ENCODE measurements at places on chromosomes 11 and 22.

- DNase-seq, result no peak
These were observed 89.6 kb upstream of the CRYBB3 start for GRCh38 chr22:25109878-25110595.

- DNase-seq, result no peak
These were observed 939.0 kb downstream of the BRD1 start for GRCh38 chr22:48888466-48889208.

DNA sequence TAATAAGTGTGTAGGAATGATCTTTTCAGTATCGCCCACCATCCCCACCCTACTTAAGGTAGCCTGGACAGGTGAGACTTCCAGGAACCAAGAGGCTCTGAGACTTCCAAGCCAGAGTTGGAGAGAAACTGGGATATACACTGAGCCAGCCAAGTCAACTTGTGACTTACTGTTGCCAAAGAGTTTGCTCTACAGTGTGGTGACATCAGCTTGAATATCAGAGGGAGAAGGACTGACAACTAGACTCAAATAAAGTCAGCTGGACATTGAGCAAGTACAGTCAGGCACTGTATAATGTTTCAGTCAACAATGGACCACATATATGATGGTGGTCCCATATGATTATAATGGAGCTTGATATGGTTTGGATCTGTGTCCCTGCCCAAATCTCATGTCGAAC lies 1.2 kb upstream of the MMP10 start:
- no peak for DNase-seq

- DNase-seq, result no peak
These were observed 2.6 kb upstream of the P2RY6 start for GRCh38 chr11:73269459-73270015.

DNA sequence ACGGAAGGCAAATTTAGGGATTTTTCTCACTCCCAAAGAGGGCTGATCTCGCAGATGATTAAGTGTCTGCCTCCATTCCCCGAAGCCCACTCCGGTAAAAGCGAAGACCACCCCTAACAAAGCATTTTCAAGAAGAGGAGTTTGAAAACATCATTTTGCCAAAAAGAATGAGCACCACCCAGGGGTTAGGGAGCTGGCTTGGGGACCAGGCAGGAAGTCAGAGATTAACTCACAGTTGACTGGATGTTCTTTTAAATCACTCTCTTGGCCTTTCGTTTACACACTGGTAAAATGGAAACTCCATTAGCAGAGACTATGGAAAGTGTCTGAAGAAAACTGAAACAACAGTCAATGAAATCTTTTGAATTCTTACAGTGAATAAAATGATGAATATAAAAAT lies 7.9 kb upstream of the TRIM44 start:
- DNase-seq, result no peak

DNA sequence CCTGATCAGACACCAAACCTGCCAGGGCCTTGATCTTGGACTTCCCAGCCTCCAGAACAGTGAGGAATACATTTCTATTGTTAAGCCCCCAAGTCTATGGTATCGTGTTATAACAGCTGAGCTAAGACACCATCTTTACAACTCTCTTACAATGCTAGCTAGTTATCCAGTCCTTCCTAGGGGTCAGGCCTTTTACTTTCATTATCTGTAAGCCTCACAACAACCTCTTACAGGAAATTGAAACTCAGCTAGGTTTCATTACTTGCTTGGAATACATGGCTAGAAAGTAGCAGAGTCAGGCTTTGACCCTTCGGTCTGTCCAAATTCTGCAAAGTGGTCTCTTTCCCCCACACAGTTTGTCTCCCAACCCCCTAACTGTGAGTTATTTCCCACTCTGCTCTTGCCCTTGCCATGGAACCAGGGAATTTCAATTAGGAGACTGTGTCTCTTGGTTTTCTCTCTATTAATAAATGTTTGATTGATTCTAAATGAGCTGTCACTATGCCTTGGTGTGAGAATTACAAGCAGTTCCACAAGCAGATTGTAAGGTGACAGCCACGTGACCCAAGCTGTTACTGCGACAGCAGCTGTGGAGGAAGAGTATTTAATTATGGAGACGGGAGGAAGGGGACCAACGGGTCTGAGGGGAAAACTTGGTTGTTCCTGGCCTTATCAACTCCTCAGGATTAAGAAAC lies 38.4 kb upstream of the CLMP start:
- no peak for DNase-seq

DNA sequence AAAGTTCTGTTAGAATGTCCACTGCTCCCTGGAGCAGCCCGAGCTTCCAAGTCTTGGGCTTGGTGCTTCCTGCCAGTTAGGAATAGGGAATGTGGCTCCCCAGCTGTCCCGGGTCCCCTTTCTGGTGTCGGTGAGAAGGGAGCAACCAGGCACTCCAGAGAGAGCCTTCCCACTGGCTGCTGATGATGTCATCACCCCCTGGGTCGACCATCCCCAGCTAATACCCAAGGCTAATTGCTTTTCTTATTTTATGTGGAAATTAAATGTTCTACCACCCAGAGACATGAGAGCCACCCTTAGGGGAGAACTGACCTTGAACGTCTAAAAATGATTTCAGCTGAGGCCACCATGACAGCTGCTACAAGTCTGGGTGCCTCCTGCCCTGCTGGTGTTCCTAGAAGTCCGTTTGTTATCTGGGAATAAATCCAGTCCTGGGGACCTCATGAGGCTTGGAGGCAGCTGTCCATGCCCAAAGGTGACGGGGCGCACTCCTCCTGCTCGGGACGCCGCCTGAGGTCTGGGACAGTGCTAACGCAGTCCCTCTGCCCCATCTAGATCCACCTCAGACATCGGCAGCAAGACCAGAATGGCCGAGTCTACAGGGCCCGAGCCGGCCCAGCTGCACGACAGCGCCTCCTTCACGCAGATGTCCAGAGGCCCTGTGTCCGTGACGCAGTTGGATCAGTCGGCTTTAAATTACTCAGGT lies 42.3 kb downstream of the C11orf91 start:
- DNase-seq, result no peak

GRCh38 chr11:125995313-125995712 lies 49.5 kb downstream of the VSIG10L2 start:
- DNase-seq, result no peak

GRCh38 chr11:10414659-10415058 lies 40.4 kb upstream of the AMPD3 start:
- DNase-seq, result no peak

- DNase-seq, result no peak
These were observed 56.8 kb upstream of the THY1 start for GRCh38 chr11:119479685-119480275.

DNA sequence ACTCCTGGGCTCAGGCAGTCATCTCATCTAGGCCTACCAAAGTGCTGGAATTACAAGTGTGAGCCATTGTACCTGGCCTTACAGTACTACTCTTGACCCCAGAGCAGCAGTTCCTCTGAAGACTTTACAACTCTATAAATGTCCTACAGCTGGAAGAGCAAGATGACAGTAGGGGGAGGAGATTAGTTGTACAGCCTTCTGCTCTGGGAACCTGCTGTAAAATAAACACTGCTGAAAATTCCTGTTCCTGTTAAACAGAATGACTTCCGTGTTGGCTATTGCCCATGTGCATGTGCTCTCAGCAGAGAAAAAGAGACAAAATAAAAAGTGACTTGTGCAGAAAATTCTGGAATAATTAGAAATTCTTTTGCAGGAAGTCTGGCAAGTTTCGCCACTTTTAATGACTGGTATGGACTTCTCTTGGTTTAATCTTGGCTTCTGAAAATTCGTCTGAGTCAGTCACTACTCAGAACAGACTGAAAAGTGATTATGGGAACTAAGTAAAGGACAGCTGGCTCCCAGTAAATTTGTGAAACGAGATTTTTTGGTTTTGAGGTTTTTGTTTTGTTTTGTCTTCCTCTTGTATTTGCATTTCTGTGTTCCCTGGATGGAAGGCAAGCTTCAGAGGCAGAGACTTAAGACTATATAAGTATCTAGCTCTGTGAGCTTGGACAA lies 955.7 kb downstream of the DLG2 start:
- DNase-seq, result no peak

DNA sequence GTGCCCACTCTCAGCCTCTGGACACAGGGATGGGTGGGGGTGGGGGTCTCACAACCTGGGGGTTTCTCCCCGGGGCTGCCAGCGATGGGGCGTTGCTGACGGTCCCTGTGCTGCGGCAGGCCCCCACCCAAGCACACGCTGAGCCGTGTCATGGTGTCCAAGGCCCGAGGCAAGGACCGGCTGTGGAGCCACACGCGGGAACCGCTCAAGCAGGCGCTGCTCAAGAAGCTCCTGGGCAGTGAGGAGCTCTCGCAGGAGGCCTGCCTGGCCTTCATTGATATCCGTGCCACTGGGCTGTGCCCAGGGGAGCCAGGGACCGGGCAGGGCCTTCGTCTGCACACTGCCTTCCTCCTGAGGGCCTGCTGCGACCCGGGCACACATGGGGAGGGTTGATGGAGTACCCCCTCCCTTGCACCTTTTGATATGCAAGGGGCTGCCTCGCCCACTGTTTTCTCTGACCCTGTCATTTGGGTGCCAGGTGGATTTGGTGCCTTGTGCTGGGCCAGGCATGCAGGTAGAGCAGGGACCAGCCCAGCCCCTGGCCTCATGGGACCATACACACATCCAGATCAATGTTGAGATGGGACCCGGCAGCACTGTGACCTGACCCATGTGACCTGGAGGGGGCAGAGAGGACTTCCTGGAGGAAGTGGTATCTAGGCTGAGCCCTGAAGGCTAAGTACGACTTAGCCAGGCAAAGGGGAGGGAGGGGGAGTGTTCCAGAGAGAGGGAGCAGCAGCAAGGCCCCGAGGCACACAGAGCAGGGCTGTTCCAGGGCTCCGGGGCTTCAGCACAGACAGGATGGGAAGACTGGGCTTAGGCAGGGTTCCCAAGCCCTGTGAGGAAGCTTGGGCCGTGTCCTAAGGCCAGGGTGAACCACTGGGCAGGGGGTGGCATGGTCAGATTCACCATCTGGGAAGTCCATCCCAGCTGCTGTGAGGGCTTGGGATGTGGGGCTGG lies 75.2 kb downstream of the MYO7A start:
- no peak for DNase-seq

GRCh38 chr22:24271386-24271854 lies 789 bp downstream of the SPECC1L start:
- no peak for DNase-seq

- no peak for DNase-seq
These were observed 80.3 kb downstream of the TRIM44 start for GRCh38 chr11:35742707-35743454.

- no peak for DNase-seq
These were observed 2.0 kb downstream of the GTF2H1 start for GRCh38 chr11:18324381-18324780.

DNA sequence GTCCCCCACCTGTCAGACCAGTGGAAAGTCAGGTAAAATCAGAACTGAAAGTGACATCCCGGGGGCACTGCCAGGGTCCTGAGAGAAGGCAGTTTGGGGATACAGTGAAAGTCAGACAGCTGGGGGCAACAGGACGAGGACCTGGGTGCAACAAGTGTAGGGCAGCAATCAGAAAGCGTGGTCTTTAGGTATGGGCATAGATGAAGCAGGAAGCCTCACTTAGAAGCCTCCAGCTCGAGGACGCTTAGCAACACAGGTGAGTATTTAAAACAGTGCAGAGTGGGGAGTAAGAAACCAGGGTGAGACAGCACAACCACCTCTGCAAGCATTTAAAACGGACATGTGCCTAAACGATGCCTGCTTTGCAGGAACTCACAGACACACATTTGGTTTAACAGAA lies 64.6 kb upstream of the POU2AF1 start:
- DNase-seq, result no peak

DNA sequence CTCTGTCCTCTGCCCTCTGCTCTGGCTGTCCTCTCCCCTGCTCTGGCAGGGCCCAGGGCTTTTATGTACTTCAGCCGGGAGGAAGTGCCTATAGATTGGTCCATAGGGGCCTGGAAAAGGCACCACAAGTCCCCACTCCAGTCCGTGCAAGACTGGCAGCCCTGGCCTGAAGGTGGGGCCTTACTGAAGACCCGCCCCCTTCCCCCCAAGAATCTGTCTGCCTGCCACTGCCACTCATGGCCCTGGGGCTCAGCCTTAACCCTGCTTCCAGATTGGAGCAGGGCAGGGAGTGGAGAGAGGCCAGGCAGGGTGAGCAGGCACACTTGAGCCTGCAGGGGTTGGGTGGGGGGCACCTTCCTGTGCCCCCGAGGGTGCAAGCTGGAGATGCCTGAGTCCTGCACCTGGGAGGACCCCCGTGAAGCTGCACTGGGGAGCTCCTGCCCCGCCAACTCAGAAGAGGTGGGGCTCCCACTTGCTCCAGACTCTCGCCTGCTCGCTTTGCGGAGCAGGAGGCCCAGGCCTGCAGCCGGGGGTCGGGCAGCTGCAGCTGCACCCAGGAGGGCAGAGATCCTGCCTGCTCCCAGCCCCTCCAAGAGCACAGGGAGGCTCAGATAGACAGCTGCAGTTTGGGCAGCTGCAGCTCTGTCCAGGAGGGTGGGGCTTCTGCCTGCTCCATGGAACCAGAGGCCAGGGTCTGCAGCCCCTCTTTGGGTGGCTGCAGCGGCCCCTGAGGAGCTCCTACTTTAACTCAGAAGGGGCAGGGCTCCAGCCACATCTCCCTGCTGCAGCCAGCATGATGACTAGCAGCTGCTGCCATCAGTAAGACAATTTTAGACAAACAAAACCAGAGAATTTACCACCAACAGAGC lies 51.0 kb upstream of the SC5D start:
- DNase-seq, result no peak

GRCh38 chr22:29313126-29313575 lies 2.3 kb downstream of the RASL10A start:
- DNase-seq, result no peak

DNA sequence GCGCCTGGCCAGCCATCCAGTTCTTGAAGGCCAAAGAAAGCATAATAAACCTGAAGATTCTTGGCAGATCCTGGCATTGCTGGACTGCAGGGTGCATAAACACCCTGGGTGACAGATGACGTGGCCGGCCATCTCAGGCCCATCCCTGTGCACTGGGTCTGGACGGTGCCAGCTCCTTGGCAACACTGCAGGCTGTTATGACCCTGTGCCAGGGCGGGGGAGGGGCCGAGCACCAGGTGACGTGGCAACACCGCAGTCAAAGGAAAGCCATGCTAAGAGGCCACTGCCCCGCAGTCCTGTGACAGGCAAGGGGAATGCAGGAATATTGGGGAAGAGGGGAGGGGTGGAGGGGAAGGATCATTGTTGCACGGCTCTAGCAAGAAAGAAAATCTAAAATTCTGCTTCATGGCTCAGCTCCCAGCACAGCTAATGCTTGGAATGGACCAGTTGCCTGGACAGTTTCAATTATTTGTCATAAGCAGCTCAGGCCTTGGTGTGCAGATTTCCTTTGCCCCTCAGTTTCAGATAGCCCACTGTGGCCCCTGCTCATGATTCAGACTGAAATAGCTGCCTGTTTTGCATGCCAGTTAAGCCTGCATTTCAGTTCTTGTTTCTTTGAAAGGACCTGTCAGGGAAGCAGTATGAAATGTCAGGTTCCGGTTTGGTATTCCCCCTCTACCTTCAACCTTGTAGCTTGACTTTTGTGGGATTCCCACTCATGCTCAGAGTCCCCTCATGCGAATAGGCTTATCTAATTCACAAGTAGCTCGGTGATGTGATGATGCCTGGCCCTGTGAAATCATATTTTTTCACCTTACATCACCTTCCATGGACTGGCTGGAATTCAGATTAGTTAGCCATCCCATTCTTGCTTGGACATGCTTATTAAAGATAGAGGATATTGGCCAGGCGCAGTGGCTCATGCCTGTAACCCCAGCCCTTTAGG lies 29.7 kb upstream of the DDX6 start:
- DNase-seq, result no peak

All from stimulated activated CD8-positive, alpha-beta memory T cell treated with anti-CD3 and anti-CD28 coated beads, Interleukin-12 subunit alpha, Interleukin-12 subunit beta, amount 100 ng/mL, for 4 hours (primary cell).